ENCODE measurements at places on chromosomes 4 and X.

DNA sequence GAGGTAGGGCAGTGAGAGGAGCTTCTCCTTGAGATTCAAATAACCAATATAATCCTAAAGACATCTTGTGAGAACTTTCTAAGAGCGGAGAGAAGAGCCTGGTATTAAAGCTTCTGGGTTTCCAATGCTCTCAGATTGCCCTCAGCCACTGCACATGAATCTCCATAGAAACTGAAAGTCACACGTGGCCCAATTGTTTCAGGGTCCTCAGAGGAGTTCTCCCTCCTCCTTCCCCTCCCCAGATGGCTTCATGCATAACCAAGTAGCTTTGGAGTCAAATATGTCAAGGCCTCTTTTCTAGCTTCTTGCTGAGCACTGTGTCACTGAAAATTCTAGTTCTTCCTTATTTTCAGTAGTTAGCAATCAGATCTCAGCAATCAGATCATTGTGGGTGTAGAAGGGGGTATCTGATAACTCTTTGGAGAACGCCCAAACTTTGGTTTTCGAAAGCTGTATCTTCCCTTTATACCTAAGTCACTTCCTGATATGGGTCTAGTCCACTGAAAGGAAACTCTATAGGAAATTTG is 2.2 kb downstream of the BTK start:
- DNase-seq: no peak

- DNase-seq: no peak
These were observed at the start of gene RBMXL3 for GRCh38 chrX:115189110-115189509. TSS of gene RBMXL3 (plus strand) at chrX:115189410. CDS start at chrX:115189442, 32 bp downstream.

GRCh38 chr4:159248384-159249178 is 145.7 kb downstream of the RAPGEF2 start:
- DNase-seq: no peak

- peak; percentile 42 for DNase-seq
These were observed 64.6 kb downstream of the ANAPC4 start for GRCh38 chr4:25441519-25442117.

DNA sequence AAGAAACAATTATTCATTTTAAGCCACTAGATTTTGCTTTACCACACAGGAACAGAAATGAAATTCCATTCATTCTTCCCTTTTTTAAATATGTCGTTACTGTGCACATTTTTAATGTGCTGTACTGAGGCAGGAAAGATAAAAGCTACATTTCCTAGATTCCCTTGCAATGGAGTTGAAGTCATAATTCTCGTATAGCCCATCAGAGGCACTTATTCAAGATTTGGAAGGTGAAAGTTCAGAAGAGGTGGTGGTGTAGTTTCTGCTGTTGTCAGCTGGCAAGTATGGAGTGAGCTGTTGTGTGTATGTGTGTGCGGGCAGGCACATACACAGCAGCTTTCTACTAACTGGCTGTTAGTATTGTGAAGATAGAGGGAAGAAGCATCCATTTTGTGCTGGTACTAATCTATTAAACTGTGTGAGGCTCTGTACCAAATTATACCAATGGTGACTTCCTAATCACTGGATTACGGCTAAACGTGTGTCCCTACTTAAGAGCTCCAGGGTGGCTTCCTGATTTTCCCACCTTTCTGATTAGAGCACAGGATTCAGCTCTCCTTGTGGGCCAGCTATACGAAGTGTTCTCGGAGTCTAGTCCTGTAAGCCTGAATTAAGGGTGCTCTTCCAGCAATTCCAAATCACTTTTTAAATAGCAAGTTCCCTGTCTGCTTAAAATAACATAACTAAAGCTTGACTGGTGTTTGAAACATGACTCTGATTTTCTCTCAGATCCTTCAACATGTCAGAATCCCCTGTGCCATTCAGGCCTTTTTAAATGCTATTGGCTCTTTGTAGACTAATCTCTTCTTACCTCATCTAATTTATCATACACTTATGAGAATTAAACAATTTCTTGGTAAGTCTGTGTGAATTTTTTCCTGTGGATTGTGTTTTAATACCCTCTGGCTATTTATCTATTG is 43.8 kb downstream of the PDS5A start:
- DNase-seq: no peak

DNA sequence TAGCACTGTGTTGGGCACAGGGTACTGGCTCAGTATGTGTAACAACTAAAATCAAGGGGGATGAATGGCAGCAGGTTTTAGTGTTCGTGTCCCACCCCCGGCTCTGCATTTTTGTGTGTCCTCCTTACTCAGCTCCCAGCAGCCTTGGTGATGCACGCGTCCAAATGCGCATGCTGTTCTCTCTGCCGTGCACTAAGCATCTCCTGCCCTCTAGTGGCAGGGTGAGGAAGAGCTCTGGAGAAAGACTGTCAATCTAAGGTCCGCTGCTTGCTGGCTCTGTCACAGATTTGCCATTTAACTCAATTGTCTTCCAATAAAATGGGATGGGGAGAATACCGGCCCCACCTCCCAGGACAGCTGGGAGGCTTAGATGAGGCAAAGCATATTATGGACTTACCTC is 61.4 kb downstream of the WFS1 start:
- no peak for DNase-seq

- peak; percentile 3 for DNase-seq
These were observed 595.7 kb upstream of the EPHA5 start for GRCh38 chr4:66266035-66266434.

DNA sequence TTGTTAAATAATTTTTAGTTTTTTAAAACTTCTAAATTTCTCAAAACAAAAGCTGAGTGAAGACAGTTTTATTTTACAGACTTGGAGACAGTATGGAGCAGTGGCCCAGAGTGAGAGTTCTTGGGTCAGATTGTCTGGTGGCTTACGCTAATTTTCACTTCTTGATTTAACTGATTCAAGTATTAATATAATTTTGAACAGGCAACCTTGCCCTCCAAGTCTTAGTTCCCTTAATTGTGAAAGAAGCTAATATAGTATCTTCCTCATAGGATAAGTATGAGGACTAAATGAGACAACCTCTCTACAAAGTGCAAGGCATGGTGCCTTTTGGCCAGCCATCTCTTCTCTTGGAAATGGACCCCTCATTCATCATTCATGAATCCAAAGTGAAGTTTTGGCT is 25.4 kb downstream of the ATP7A start:
- DNase-seq: no peak

DNA sequence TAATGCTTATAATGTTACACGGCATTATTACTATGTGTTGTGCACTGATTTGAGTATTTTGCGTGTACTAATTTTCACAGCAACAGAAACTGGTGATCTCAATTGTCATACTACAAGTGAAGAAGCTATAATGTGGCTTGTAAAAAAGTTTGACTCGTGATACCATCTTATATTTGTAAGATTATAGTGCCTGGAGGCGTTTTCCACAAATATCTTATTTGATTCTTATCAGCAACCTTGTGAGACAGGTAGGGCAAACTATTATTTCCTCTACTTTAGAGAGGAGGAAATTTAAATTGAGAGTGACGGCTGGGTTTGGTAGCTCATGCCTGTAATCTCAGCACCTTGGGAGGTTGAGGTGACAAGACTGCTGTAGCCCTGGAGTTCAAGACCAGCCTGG is 4.5 kb downstream of the CUL4B start:
- no peak for DNase-seq

GRCh38 chr4:96016634-96017299 is 176.9 kb downstream of the PDHA2 start:
- DNase-seq: no peak

DNA sequence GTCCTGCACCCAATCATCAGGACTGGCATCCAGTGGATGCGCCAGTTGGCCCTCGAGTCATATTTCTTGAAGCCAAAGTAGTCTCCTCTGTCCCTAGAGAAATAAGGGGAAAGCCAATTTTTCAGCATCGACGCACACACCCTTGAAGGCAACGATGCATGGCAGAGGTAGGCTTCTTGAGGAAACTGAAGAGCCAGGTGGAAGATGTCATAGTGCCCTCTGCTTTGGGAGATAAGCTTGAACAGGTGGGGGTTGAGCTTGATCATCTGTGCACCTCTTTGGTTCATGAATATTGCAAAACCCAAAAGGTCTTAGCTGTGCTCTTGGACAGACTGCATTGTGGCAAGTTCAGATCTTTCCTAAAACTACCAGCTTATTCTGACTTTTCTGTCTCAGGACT is 34.6 kb upstream of the WDR1 start:
- no peak for DNase-seq

- no peak for DNase-seq
These were observed 2.9 kb upstream of the OTUD5 start for GRCh38 chrX:48960291-48960690.

DNA sequence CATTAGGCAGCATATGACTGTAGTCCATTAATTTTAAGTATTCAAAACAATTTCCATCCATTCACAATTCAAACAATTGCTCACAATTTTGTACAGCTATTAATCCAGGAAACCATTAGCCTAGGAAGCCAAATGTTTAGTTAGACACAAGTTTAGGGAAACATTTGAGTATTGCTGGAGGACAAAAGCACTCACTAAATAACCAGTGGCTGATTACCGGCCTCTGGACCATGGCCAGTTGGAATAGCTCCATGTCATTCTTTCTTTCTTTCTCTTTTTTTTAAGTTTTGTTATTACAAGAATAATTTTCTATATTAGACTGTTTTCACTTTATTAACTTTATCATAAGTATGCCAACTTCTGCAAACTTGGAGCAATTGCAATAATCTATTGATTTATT is 31.3 kb downstream of the TRIML2 start:
- peak; percentile 85 for DNase-seq

GRCh38 chr4:52864793-52865192 is 2.7 kb downstream of the RASL11B start:
- DNase-seq: peak; percentile 95

DNA sequence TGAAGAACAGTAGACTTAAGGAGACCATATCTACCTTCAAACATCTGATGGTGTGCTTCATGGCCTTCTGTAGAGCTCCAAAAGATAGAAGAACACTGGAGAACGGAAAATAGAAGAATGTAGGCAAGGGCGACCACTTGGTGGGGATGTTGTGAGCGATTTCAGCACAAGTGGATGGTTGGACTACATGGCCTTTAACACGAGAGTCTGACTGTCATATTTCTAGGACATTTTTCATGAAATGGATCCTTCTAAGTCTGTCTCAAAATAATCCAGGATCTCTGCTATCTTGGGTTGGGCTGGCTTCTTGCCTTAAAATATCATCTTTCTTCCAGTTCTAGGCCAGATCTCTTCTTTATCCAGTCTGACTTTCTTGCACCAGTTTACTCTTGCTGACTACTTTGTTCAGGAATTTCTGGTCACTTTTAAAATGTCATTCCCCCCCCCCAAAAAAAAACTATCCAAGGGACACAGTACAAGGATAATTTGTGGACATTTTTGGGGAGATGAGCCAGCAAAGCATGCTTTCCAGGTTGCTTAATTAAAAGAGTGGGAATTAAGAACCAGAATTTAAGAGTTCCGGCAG is 1.2 kb upstream of the MID1IP1 start:
- DNase-seq: no peak

DNA sequence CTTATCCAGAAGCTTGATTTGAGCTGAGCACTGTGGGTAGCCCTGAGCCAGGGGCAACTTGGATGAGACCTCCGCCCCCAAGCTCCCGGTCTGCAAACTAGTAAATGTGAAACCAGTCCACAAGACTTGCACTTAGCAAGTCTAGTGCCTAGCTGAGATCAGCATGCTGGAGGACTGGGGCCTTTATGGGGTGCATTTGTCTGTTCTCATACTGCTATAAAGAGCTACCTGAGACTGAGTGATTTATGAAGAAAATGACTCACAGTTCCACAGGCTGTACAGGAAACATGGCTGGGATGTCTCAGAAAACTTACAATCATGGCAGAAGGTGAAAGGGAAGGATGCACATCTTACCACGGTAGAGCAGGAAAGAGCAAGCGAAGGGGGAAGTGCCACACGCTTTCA is 42.1 kb upstream of the HOPX start:
- DNase-seq: no peak

DNA sequence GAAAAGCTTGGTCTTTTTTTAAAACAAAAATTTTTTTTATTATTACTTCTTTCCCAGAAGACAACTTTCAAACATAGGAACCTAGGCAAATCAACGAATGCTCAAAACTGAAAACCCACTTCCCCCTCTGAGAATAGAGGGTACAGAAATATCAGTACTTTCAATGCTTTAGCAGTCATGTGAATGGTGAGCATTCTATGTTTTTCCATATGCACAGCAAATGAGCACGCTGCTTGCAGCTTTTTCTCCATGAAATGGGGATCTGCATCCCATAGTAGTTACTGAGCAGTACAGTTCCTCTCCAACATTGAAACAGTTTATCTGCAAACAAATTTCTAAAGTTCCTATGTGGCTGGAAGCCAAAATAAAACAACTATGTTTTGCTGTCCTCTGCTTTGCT is 108.4 kb upstream of the BMP2K start:
- no peak for DNase-seq

GRCh38 chr4:180394312-180394711 is 1848.9 kb upstream of the TENM3 start:
- no peak for DNase-seq

GRCh38 chr4:92864096-92864495 is 560.3 kb downstream of the GRID2 start:
- DNase-seq: no peak

DNA sequence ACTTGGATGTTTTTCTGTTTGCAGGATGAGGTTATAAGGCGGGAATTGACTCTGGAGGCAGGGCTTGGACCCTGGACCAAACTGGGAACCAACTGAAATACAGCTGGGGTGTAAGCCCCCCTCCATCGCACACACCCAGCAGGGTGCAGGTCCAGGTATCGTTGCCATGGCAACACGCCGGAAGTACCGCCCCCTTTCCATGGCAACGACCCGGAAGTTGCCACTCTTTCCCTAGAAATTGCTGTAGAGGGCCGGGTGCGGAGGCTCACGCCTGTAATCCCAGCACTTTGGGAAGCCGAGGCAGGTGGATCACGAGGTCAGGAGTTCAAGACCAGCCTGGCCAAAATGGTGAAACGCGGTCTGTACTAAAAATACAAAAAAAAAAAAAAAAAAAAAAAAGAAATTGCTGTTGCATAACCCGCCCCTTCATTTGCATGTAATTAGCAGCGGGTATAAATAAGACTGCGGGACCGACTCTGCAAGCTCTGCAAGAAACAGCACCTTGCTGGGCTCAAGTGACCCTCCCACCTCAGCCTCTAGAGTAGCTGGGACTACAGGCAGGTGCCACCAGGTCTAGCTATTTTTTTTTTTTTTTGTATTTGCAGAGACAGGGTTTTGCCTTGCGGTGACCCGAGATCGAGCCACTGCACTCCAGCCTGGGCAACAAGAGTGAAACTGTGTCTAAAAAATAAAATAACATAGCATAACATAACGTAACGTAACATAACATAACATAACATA is 139.6 kb downstream of the CRLF2 start:
- no peak for DNase-seq

- no peak for DNase-seq
These were observed 26.5 kb downstream of the OTUD4 start for GRCh38 chr4:145153904-145154298.

- DNase-seq: no peak
These were observed 90.9 kb downstream of the HNRNPD start for GRCh38 chr4:82282875-82283274.

DNA sequence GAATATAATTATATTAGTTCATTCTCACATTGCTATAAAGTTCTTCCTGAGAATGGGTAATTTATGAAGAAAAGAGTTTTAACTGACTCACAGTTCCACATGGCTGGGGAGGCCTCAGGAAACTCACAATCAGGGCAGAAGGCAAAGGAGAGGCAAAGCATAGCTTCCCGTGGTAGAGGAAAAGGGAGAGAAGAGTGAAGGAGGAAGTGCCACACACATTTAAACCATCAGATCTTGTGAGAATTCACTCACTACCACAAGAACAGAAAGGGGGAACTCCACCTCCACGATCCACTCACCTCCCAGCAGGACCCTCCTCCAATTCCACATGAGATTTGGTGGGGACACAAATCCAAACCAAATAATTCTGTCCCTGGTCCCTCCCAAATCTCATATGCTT is 773.4 kb upstream of the INTU start:
- no peak for DNase-seq

GRCh38 chr4:78057600-78058550 is 752 bp downstream of the FRAS1 start:
- peak; percentile 7 for DNase-seq
